ENCODE measurements at places on chromosomes 1 and 21. TPM values are rescaled to one million over a fixed set of nuclear protein-coding genes. Genes with fewer than 3 reads are reported as not detected.

- no peaks in the 10 kb centered on the region for H3K36me3 ChIP-seq
- no peak overlapping the region for H3K4me3 ChIP-seq
- no peak for DNase-seq
- peaks cover 92% of the 10 kb centered on the region for H3K4me1 ChIP-seq
- H3K27me3 ChIP-seq = no peaks in the 10 kb centered on the region
These were observed 3.1 kb downstream of the LAMB3 start for GRCh38 chr1:209648931-209649776.

The CACNA1S gene
- 0.06 TPM for total RNA-seq

GRCh38 chr1:28882009-28882628, 32.2 kb upstream of the EPB41 start:
- H3K4me3 ChIP-seq = no peak overlapping the region
- peak; percentile 87 for DNase-seq
- no peaks in the 10 kb centered on the region for H3K36me3 ChIP-seq
- H3K4me1 ChIP-seq = peaks cover 38% of the 10 kb centered on the region
- H3K27me3 ChIP-seq = no peaks in the 10 kb centered on the region
- peak overlapping the region; percentile 33 for H3K27ac ChIP-seq

DNA sequence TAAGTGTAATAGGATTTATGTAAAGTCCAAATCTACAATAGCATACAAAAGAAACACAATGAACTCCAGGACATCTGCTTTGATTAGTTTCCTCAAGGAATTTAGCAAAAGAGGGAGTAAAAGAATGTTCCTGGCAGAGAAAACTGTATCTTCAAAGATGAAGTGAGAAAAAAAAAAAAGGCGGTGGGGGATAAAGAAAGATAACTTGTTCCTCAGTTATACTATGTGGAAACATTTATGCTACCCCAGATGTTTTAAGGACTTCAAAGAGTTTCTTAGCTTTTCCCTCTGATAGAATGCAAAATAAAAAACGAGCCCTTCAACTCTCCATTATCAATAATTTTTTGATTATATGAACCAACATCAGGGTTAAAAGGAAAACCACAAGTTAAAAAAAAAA, 908.9 kb upstream of the ADGRL2 start:
- no peaks in the 10 kb centered on the region for H3K27me3 ChIP-seq
- no peak overlapping the region for H3K27ac ChIP-seq
- H3K36me3 ChIP-seq = no peaks in the 10 kb centered on the region
- no peak for DNase-seq
- no peaks in the 10 kb centered on the region for H3K4me1 ChIP-seq

The PRR9 gene
- not detected for total RNA-seq

- DNase-seq = no peak
- no peaks in the 10 kb centered on the region for H3K36me3 ChIP-seq
- no peak overlapping the region for H3K27ac ChIP-seq
- H3K4me1 ChIP-seq = no peaks in the 10 kb centered on the region
- H3K27me3 ChIP-seq = no peaks in the 10 kb centered on the region
These were observed 336.3 kb upstream of the NCAM2 start for GRCh38 chr21:20661745-20662422.

- H3K4me1 ChIP-seq = no peaks in the 10 kb centered on the region
- H3K27ac ChIP-seq = no peak overlapping the region
- no peak overlapping the region for H3K4me3 ChIP-seq
- DNase-seq = no peak
- H3K36me3 ChIP-seq = no peaks in the 10 kb centered on the region
These were observed 4.7 kb downstream of the KRTAP10-8 start for GRCh38 chr21:44616591-44616926.

The DLGAP3 gene
- total RNA-seq = 0.18 TPM

The PCP4 gene
- 0.95 TPM for total RNA-seq

- H3K27ac ChIP-seq = no peak overlapping the region
- no peaks in the 10 kb centered on the region for H3K36me3 ChIP-seq
- H3K27me3 ChIP-seq = no peaks in the 10 kb centered on the region
- DNase-seq = no peak
- H3K4me3 ChIP-seq = no peak overlapping the region
These were observed 21.6 kb downstream of the TNN start for GRCh38 chr1:175089136-175089718.

The MX2 gene
- total RNA-seq = 35.5 TPM

GRCh38 chr1:87135329-87135712, 193.4 kb upstream of the LMO4 start:
- peaks cover 14% of the 10 kb centered on the region for H3K4me1 ChIP-seq
- DNase-seq = no peak
- H3K27ac ChIP-seq = no peak overlapping the region
- H3K4me3 ChIP-seq = no peak overlapping the region

The AJAP1 gene
- 0.77 TPM for total RNA-seq

The AQP10 gene
- 0.47 TPM for total RNA-seq

The KIF26B gene
- 1.2 TPM for total RNA-seq

The EXO5 gene
- 7.8 TPM for total RNA-seq

The DOCK7 gene
- 36.5 TPM for total RNA-seq

DNA sequence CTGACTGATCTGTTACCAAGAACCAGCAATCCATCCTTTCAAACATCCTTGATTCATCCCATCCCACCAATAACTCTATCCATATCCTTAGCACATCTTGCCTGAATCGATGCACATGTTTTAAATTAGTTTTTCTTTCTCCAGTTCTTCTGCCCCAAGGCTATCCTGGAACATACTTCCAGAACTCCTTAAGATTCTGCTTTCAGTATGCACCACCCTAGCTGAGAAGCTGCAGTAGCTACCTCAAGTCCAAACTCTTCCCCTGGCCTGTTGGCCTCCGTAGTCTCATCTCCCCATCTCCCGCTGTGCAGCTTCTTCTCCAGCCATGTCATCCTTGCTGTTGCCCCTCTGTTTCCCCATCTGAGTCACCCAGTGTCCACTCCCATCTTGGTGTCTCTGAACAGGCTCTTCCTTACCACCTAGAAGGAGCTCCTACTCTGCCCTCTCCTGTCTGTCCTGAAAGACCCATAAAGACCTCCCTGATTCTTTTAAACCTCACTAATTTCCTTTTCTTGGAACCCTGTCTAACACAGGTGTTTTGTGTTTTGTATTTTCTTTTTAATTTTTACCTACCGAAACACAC, 108.0 kb downstream of the SGIP1 start:
- no peak for DNase-seq
- H3K27me3 ChIP-seq = no peaks in the 10 kb centered on the region
- no peaks in the 10 kb centered on the region for H3K36me3 ChIP-seq
- H3K4me3 ChIP-seq = no peak overlapping the region

- no peak overlapping the region for H3K27ac ChIP-seq
- H3K27me3 ChIP-seq = no peaks in the 10 kb centered on the region
- no peak overlapping the region for H3K4me3 ChIP-seq
- peaks cover 27% of the 10 kb centered on the region for H3K36me3 ChIP-seq
- no peak for DNase-seq
- peaks cover 13% of the 10 kb centered on the region for H3K4me1 ChIP-seq
These were observed 10.8 kb upstream of the CACYBP start for GRCh38 chr1:174988986-174989385.

- no peak for DNase-seq
- H3K36me3 ChIP-seq = no peaks in the 10 kb centered on the region
- no peaks in the 10 kb centered on the region for H3K4me1 ChIP-seq
- H3K27ac ChIP-seq = no peak overlapping the region
- no peak overlapping the region for H3K4me3 ChIP-seq
These were observed 17.2 kb upstream of the BEND5 start for GRCh38 chr1:48793863-48794262.

DNA sequence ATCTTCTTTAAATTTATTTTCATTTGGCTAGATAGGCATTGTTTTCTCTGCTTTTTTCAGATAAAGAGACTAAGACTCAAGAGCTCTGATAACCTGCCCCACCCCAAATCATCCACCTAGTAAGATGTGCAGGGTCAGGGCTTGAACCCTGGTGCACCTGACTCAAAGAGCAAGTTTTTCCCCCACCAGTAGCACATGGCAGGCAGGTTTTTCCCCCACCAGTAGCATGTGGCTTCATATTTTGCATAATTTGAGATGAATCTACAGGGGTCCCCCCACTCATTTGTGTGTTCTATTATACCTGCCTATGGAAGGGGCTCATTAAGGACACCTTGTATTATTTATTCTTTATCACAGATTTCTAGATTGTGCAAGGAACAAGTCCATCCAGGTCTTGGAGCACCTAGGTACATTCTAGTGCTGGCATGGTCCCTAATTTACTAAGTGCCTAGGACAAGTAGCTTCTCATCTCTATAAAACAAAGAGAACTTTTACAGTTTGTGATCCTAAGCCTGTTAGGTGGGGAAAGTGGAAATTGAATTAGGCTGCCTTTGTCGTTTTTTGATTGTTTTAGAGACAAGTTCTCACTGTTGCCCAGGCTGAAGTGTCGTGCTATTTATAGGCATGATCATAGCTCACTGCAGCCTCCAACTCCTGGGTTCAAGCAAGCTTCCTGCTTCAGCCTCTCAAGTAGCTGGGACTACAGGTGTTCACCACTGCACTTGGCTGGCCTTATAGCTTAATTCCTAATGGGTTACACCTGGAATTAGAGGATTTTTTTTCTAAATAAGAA, 13.2 kb upstream of the CTSE start:
- H3K4me1 ChIP-seq = no peaks in the 10 kb centered on the region
- no peak overlapping the region for H3K27ac ChIP-seq
- DNase-seq = no peak
- no peaks in the 10 kb centered on the region for H3K36me3 ChIP-seq
- H3K4me3 ChIP-seq = no peak overlapping the region
- no peaks in the 10 kb centered on the region for H3K27me3 ChIP-seq

Data from lower lobe of right lung (tissue), 2 donors.